ENCODE measurements at places on chromosomes 7 and 10.

- DNase-seq = no peak
Measured at GRCh38 chr10:102799691-102800471, 37.3 kb downstream of the CYP17A1 start.

GRCh38 chr7:27170426-27171324 is 3.4 kb downstream of the HOXA10 start:
- no peak for DNase-seq

GRCh38 chr7:4468320-4469102 is 213.6 kb upstream of the FOXK1 start:
- no peak for DNase-seq

DNA sequence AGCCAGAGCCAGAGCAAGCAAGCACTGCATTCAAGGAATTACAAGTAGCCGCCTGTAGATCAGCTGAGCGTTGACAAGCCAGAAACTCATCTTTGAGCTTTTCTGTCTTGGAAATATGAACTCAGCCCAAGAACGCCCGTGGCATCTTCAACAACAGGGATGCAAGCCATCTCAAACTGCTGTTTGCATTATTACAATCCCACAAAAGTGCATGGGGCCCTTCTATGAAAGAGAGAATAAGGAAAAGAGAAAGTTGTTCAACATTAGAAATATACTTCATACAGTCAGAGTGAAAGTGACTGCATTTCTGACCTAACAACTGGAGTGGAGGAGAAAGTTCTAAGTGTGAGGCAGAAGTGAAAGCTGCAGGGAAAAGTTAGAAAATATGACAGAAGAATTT is 6.5 kb downstream of the SGCE start:
- no peak for DNase-seq

- DNase-seq = no peak
Measured at GRCh38 chr7:122416336-122416735, 111.8 kb upstream of the FEZF1 start.

DNA sequence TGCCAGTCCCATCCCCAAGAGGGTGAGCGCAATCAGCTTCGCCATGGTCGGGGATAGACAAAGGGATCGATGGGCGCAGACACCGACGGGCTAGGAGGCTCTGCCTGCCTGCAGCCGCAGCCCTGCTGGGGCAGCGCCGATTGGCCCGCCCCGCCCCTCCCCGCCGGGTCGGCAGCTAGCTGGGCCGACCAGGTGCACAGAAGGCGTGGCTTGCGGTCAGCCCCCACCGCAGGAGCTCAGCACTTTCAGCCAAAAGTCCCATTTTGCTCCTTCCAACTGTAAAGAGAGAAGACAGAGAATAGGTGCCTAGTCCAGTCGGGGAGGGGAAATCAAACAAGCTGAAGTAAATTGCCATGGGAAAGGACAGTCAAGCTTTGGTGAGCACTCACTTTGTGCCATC is at the start of gene PON1:
Gene PON1 (minus strand): TSS at position 102 of the 400 bp plus-strand sequence. CDS start 57 bp downstream, at position 45.
- peak; percentile 89 for DNase-seq

- no peak for DNase-seq
Measured at GRCh38 chr7:32459788-32460187, 30.4 kb downstream of the LSM5 start.

- DNase-seq = no peak
Measured at GRCh38 chr10:14474656-14475055, 143.9 kb upstream of the FRMD4A start.

- no peak for DNase-seq
Measured at GRCh38 chr7:94043299-94043698, 39.1 kb upstream of the BET1 start.

- peak; percentile 6 for DNase-seq
Measured at GRCh38 chr7:74455291-74455804, 1.6 kb downstream of the GTF2IRD1 start.

- DNase-seq = no peak
Measured at GRCh38 chr10:75202321-75203045, 8.1 kb upstream of the VDAC2 start.

DNA sequence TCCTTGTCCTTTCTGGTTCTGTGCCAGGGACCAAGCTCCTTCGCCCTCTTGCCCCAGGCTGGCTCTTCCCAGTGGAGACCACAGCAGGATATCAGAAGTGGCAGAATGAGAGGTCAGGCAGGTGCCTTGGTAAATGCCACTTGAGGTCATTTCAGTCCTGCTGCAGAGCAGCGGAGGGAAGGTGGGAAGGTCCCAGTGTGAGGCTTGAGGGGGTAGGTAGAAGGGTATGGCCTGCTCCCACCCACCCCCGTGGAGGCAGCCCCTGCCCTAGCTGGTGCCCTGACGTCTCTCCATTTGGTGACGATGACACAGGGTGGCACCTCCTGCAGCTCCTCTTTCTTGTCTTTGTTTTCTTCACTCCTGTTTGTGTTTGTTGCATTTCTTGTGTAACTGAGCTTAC is 538.8 kb downstream of the TCERG1L start:
- no peak for DNase-seq

- DNase-seq = no peak
Measured at GRCh38 chr7:141928845-141929195, 12.6 kb downstream of the OR9A4 start.

- no peak for DNase-seq
Measured at GRCh38 chr7:66518151-66518691, 110.5 kb upstream of the KCTD7 start.

DNA sequence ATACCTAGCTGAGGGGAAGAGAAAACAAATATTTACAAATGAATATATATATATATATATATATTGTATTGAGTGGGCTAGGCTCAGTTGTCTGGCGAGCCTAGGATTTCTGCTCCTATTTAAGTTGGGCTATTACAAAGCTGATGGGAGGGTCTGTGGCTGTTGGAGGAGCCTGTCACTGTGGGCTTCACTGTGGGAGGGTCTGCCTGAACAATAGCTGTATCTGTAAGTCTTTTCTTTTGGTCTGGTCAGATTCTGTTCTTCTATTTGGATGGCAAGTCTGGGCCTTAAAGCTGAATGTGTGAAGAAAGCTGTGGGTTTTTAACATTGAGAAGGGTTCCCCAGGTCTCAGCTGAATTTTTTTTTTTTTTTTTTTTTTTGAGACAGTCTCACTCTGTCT is 220.6 kb upstream of the LYZL1 start:
- no peak for DNase-seq

DNA sequence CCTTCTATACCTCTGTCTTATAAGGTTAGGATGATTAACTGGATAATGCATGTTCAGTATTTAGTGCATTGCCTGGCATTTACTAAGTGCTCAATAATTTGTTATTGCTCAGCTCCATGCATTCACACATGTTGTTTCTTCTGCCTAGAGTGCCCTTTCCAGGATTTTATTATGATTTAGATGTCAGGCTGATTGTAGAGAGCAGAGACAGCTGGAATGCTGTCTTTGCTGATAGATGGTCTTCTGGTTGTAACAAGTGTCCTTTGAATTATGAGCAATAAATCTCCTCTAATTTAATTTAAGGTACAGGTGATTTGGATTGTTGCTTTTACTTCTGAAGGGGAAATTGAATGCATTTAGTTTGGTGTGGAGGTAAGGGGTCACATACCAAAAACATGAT is 548.0 kb downstream of the MAGI2 start:
- DNase-seq = no peak

GRCh38 chr10:82932451-82932850 is 1057.5 kb downstream of the NRG3 start:
- no peak for DNase-seq

DNA sequence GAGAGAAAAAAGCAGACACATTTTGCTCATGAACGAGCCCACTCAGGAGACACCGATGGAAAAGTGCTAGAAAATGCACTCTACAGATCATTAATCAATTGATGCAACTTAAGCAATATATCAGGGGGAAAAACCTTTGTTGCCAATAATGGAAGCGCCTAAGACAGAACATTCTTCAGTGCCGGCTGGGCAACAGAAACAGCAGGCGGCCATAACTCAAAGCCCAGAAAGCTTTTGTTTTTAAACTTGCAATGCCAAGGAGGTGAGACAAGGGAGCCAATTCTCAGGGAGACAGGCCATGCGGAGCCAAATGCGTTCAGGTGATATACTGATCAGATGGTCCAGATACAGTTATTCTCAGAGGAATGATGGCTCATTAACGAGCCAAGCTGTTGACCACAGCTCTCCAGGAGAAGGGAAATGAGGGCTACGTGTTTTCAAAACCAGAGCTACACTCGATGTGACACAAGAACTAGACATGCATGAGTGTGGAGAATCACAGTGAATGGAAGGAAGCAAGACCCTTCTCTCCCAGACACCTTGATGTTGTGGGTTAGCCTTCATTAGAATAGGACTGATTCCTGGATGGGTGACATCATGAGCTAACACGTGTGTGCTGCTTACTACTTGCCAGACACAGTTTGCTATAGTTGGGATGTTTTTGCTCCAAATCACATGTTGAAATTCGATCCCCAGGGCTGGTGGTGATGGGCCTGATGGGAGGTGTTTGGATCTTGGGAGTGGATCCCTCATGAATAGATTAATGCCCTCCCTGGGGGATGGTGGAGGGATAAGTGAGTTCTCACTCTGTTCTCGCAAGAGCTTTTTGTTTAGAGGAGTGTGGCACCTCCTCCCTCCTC is 79.1 kb upstream of the KCNMA1 start:
- DNase-seq = no peak

DNA sequence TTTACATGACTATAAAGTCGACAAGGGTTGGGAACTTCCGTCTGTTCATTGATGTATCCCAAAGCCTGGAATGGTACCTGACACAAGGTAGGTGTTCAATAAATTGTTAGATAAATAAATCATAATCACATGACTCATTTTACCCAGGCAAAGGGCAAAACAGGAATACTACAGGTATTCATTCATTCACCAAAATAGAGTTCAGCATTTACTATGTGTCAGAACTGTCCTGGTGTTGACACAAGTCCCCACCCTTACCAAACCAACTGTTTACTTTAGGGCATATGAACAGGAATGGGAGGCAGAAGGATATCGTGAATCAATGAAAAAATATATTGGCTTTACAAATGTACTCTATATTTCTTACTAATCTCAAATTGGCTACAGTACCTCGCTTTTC is 666 bp upstream of the YAE1 start:
- DNase-seq = peak; percentile 13

DNA sequence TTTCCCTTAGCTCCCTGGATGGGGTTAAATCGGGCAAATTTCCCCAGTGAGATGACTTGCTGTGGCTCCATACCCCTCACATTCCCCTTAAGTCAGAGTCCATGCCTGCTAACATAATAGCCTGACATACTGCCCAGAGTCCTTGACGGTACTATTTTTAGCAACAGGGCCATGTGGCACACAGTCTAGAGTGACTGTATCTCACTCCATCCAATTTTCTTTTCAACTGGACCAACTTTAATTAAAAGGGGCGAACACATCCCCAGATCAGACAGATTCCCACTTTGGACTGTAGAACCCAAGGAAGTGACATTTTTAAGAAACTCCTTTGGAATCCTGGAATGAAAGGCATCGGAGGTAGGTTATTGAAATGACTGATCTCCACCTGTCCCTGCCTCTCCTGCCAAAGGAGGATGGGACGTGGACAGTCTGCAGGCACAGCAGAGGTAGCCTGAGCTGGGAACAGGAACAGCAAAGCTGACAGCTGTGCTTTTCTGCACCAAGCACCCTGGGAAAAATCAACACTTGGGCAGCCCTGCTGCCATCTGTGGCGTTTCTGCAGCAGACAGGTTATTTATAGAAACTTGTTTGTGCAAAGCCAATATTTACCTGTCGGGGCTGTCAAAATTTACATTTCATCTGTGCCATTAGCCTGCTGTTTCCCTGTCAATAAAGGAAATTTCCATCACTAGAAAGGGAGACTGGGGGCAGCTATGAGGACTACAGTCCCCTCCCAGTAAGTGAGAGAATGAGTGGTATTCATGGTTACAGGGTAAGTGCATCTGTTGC is 221.5 kb upstream of the AOAH start:
- peak; percentile 86 for DNase-seq

DNA sequence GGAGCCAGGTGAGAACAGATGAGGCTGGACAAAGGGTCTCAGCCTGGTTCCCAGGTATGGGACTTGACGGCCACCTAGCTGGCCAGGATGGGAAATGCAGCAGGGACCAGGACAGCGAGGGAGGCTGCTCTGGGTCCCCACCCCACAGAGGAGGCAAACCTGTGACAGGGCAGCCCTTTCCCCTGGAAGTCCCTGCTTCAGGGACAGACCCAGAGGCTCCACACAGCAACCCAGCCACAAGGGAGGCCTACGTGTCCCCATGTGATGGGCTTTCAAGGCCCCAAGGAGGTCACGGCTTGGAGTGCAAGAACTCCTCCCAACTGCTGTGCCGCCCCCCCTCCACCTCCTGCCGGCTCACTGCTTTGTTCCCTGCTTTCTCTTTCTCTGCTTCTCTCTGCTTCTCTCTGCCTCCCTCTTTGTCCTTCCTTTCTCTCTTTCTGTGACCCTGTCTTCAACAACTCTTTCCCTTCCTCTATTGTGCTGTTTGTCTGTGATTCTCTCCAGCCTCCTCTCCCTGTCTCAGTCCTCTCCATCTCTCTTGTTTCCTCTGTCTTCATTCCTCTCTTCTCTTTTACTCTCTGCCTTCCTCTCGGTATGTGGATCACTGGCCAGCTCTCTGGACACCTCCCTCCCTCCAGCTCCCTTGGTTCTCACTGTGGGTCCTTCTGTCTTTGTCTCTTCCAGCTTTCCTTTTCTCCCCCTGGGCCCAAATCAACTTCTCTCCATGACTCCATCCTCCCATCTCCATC is 9.6 kb upstream of the EIF5AL1 start:
- peak; percentile 69 for DNase-seq

DNA sequence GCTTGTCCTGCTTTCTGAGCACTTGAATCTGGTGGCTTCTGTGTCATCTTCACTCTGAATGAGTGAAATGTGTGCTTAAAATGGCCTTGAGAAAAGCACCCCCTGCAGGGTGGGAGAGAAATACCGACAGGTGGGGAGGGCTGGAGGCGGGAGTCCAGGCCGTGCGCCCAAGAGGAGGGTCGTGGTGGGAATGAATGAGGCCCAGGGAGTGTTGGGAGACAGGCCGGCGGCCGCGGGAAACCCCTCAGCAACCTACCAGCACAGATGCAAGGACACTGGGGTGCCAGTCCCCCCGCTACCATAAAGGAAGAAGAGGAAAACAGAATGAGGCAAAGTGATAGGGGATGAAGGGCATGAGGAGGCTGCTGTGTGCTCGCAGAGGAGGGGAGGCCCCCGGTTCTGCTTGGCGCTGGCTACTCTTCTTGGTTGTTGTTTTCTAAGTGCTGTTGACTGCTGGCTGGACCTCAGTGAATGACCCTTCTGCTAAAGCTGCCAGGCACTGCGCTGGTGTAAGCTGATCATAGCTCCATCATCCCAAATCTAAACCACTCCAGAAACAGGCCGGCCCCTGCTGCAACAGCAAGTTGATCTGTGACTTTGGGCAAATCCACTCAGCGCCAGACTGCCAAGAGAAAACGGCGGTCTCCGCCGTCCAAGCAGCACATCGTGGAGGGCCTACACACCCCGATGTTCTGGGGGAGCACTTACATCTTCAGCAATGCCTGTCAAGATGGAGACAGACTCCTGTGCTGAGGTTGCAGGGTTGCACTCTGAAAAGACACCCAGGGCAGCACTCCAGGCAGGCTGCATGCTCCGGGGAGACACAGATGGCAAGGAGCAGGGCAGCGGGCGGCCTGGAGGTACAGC is 378.5 kb downstream of the DNAJB6 start:
- DNase-seq = no peak
